ENCODE measurements at places on chromosomes 4 and X. TPM values are rescaled to one million over a fixed set of nuclear protein-coding genes. Genes with fewer than 3 reads are reported as not detected.
A peak's percentile ranks its signal among the peaks of the same experiment; 100 is the strongest.

GRCh38 chrX:275967-276580, 5.1 kb upstream of the PLCXD1 start:
- no peak for DNase-seq

- DNase-seq = peak; percentile 54
Measured at GRCh38 chr4:25654971-25655963, at the start of gene SLC34A2. TSS of gene SLC34A2 (plus strand) at chr4:25655851. CDS start at chr4:25662501, 6,650 bp downstream.

GRCh38 chr4:31059753-31060522, 339.8 kb downstream of the PCDH7 start:
- DNase-seq = no peak

GRCh38 chrX:148854306-148854705, 353.9 kb downstream of the AFF2 start:
- DNase-seq = no peak

DNA sequence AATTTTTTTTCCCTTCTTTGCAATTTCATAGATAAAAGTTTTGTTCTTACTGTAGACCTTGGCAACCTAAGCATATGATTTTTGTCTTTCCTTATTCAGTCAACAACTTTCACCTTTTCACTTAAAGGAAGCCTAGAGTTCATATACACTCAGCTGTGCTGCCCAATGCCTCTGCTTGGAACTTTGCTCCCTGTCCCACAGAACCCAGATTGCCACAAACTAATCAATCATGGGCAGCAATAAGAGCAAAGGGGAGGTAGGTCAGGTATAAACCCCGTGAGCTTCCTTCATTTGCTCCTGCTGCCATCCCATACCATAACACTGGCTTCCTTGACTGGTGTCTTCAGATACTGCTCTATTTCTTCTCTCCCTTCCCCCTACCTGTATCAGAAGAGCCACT, 51.0 kb upstream of the BEND2 start:
- no peak for DNase-seq

GRCh38 chr4:178090640-178091411, 648.6 kb upstream of the AGA start:
- no peak for DNase-seq

GRCh38 chrX:65745992-65746391, 78.5 kb downstream of the MSN start:
- no peak for DNase-seq

Gene FGF13
- total RNA-seq = 20.7 TPM

Gene SPOCK3
- total RNA-seq = 1.3 TPM

All from progenitor cell of endocrine pancreas (in vitro differentiated cells).